Activated naive CD8-positive, alpha-beta T cell treated with anti-CD3 and anti-CD28 coated beads for 36 hours (primary cell): ENCODE measurements at places on chromosomes 2 and 18.

- no peak for DNase-seq
Measured at GRCh38 chr2:9700109-9700495, 69.3 kb upstream of the YWHAQ start.

GRCh38 chr2:224711859-224712665 lies 4.1 kb downstream of the CCDC195 start:
- DNase-seq: no peak

DNA sequence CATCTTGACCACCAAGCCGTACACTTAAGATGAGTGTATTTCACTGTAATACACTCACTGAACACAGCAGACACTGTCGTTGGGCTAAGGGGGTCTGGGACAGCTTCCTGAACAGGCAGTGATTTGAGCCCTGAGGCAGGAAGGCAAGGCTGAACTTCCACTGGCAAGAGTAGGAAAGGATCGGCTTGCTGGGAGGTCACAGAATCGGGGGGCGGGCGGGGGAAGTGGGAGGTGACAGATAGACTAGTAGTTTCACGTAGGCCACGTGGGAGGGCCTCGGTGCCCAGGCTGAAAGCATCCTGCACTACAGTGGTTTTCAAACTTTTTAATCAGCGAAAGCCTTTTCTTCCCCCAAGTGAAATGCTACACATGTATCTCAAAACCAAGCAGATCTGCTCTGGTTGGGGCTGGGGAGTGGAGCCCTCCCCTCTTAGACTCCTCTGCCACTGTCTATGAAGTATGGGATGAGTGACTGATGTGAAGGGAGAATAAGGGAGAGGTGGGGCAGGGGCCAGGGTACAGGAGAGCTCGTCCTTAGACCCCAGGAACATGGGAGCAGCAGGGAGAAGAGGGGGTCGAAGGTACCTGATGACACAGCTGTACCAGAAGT lies 8.6 kb downstream of the PARD6G start:
- no peak for DNase-seq

DNA sequence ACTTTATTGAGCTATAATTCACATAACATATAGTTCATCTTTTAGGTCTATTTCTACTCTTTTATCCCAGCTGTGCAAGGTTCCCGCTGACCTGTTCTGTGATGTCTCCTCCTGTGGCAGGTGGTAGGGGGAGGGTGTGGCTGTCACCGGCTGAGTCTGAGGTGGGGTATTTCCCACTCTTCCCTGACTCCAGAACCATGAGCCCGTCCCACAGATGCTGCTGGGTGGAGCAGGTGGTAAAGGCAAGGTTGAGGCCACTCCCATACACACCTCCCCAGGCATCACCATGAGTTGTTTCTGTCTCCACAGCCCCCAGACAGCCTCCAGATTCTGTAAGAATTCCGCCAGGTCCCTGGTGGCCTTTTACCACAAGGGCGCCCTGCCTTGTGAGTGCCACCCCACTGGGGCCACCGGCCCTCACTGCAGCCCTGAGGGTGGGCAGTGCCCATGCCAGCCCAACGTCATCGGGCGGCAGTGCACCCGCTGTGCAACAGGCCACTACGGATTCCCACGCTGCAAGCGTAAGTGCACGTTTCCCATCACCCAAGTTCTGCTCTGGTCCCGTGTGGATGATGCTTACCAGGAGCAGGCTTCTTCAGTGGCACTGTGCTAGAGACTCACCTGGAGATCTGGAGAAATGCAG lies 156.9 kb downstream of the LAMA3 start:
- no peak for DNase-seq

GRCh38 chr2:119082821-119083400 lies 75.6 kb downstream of the C1QL2 start:
- DNase-seq: no peak

DNA sequence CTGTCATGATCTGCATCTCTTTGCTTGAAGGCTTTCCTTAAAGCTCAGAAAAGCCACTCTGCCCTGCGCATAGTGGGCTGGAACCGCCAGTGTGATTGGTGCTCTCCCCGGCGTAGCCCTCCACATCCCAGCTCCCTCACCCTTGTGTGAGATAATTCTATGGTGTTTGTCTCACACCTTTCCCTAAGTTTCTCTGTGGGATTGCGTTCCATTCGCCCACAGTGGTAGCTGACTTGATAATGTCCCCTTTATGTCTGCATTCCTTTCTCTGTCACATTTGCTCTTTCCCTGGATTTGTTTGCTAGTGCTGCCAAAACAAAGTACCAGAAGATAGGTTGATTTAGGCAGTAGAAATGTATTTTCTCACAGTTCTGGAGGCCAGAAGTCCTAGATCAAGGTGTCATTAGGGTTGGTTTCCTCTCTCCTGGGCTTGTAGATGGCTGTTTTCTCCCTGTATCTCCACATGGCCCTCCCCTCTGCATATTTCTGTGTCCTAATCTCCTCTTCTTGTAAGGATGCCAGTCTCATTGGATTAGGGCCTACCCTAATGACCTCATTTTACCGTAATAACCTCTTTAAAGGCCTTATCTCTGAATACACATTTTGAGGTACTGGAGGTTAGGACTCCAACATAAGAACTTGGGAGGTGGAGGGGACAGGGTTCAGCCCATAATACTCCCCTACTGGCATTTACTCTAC lies 7.4 kb upstream of the TMEM87B start:
- no peak for DNase-seq

DNA sequence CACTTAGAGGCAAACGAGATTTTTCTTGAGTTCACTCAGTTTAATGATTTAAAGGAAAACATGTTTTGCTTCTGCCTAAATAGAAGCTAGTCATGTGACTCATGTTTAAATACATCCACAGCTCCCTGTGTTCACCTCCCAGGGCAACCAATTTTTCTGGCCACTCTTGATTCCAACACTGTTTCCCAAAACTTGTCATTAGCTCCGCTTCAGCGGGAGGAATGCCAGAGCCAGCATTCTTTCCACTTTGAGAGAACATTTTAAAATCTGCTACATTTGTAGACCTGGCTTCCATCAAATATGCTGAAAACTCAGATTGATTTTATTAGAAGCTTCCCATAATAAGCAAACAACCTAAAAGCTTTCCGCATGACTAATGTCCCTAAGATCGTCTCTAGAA lies 2.8 kb upstream of the CYS1 start:
- no peak for DNase-seq

GRCh38 chr2:189024901-189025618 lies 50.9 kb downstream of the COL3A1 start:
- no peak for DNase-seq

DNA sequence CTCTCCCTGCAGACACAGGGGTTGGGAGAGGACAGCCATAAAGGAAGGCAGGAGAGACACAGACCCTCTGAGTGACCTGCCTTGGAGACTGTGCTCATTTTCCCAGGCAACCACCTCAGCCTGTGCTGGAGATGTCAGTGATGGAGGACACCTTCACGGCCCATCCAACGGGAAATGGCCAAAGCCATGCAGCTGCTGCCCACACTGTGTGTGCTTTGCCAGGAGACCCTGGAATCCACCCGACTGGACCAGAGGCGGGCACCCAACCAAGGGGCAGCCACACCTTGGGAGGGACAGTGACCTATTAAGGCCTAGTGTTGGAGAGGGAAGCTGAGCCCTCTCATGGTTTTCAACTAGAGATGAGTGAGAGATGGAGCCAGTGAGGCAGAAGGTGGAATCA lies 192.5 kb downstream of the SMAD2 start:
- DNase-seq: no peak

DNA sequence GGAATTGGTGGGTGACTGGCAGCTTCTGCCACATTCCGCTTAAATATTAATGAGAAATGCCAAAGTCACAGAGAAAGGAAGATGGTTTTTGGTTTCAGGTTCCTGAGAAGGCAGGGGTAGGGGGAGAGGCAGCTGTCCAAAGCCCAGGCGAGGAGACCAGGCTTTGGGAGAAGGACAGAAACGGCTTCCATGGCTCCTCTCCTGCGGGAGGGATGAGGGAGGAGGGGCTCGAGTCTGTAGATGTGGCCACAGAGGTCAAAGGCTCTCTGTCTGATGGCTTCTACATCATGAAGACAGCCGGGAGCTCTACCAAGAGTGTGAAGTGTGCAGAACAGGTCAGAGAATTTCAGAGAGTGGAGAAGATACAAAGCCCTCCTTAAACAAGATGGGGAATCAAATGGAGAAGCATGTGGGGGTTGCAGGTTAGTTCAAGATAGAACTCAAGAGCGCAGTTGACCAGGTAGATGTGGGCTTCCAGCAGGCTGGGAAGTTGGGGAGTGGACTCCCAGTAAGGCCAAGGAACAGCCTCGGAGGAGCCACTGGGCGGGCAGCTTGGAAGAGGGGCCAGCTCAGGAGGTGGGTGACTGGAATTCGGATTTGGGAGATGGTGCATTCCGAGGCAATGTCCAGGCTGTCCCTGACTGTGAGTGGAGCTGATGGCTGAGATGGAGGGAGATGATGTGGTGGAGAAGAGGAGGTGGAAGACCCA lies 23.8 kb upstream of the HPCAL1 start:
- DNase-seq: no peak

DNA sequence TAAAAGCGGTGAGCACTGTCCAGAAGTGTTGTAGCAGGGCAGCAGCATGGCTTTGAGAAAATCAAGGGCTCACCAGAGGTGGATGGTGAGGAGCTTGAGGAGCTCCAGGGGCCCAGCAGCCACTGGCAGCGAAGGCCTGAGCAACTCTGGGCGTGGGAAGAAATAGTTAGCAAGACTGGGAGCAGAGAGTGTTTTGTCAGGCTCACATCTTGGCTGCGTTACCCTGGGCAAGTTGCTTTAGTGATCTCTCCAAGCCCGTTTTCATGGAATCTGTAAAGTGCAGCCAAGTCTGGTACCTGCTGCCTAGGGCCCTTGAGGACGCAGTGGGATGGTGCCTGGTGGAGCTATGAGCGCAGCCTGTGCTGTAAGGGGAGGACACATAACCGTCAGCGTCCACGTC lies 78.3 kb downstream of the SH3BP4 start:
- DNase-seq: no peak

DNA sequence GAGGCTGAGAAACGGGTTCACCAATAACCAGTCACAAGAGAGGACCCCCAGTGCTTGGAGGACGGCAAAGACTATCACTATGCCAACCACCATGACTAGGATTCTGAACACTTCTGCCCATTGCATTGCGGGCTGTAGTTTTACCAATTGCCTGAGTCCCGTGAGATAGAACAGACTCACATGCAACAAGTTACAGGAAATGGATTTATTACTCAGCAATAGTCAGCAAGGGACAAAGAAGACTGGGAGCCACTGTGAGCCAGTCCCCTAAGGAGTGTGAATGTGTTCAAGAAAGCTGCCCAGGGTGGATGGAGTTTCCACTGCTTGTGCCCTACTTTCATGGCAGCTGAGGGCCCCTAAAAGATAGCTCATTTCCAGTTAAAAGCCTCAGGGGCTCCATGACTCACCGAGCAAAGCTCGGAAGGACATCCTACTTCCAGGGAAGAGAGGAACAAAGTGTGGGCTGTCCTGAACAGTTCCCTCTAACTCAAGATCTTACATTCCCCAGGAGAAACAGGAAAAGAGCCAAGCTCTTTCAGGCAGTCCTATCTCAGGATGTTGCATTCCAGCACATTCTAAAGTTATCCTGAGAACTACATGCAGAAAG lies 54.4 kb downstream of the SLC4A3 start:
- DNase-seq: no peak

- DNase-seq: no peak
Measured at GRCh38 chr2:157229572-157229971, 27.9 kb upstream of the GALNT5 start.

DNA sequence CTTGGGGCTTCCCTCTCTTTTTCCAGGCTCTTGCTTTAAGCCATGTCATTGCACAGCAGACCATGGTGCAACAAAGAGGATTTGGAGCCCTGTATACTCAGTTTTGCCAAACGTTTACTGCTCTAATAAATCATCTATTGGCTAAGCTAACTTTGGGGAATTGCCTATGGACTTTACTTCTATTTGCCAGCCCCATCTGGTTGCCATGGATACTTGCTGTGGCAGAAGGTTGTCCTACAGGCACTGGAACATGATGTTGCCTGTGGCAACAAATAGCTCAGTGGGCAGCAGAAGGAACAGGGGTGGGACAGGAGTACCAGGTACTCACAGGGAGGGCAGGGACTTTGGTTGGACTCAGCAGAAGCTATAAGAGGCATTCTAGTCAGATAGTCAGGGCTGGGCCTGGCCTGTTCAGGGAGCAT lies 129.7 kb downstream of the CCDC85A start:
- DNase-seq: no peak

- no peak for DNase-seq
Measured at GRCh38 chr2:219017201-219017931, 23.9 kb downstream of the CFAP65 start.

DNA sequence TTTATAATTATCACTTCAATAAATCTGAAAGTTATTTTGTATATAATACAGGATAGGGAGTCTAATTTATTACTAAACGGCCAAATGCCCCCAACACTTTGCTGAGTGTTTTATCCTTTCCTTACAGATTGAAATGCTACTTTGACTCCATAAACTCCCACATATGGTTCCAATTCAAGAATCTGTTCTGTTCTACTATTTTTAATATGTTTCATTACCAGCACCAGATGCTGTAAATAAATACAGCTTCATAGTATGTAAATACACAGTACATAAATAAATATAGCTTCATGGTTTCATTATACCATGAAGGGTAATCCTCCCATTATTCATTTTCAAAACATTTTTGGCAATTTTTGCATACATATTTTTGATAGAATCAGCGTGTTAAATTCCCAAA lies 34.0 kb upstream of the MREG start:
- DNase-seq: no peak

GRCh38 chr2:219476652-219477151 lies 22.0 kb upstream of the GMPPA start:
- DNase-seq: no peak

DNA sequence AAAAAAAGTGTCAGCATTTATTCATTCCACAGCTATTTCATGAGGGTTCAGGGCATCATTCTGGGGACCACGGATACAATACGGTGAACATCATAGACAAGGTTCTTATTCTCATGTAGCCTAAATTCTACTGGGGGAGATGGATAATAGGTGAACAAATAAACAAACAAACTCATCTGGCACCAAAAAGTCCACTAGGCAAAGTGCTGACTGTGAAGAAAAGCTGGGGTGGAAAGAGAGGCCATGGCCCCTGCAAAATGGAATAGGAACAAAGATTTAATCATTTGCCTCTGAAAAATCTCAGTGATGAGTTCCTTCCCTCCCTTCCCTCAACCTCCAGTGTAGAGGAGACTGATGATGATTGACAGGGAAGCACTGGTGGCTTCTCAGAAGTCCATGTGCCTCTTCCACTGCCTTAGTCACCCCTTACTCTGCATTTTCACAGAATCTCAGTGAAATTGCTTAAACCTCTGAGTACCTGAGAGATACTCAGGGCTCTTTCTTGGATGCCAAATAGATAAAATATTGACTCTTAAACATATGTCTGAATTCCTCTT lies 69.3 kb upstream of the IL1R1 start:
- no peak for DNase-seq

- no peak for DNase-seq
Measured at GRCh38 chr2:38866773-38867443, 8.8 kb downstream of the DHX57 start.
